Activated gamma-delta T cell (primary cell): ENCODE measurements at places on chromosomes 4 and X.

GRCh38 chrX:18973527-18974192, 10.3 kb downstream of the PHKA2 start:
- no peak for DNase-seq

- DNase-seq: no peak
These were observed 69.7 kb downstream of the CXXC4 start for GRCh38 chr4:104424989-104425388.

GRCh38 chr4:129239088-129239487, 143.1 kb downstream of the C4orf33 start:
- no peak for DNase-seq

- DNase-seq: no peak
These were observed 27.6 kb downstream of the ANKRD17 start for GRCh38 chr4:73230865-73231517.

- no peak for DNase-seq
These were observed 319.1 kb downstream of the GPAT3 start for GRCh38 chr4:83855044-83855443.

DNA sequence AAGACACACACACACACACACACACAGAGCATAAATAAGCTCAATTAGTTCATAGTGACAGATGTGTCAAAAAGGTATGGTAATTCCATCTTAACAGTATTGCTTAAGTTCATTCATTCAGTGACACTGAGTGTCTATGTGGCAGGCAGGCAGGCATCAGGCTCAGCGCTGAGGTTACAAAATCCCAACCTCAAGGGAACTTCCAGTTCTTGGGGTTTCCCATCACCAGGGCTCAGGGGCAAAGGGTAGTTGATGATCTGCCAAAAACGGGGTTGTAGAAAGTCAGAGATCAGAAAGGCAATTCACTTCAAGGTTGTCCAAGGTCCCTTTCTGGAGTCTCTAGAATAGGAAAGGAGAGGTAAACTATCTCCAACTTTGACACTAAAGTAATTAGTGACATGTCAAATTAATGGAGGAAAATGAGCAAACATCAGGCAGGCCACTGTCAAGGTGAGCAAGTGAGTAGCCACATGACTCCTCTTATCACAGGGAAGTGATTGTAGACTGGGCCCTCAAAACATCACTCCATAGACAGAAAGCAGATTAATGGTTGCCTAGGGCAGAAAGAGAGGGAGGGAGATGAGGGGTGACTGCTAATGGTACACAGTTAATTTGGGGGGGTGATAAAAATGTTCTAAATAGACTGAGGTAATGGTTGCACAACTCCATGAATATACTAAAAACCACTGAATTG, 41.8 kb downstream of the GPC4 start:
- no peak for DNase-seq

DNA sequence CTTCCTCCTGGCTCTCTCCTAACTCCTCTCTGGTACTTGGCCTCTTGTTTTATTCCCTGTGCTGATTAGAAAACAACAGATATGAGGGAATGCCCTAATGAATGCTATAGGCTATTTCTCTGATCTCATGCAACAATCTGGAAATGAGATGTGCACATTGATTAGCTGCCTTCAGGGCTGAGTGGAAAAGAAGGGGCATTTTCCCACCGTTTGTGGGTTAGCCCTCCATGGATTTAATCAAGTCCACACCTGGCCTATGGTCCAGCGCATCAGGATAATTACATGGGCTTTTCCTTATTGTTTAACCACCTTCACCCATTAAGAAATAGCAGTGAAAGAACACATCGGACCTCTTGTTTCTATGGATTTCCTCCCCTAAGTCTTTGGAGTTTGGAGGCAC, 70.0 kb downstream of the CAPN6 start:
- DNase-seq: no peak

DNA sequence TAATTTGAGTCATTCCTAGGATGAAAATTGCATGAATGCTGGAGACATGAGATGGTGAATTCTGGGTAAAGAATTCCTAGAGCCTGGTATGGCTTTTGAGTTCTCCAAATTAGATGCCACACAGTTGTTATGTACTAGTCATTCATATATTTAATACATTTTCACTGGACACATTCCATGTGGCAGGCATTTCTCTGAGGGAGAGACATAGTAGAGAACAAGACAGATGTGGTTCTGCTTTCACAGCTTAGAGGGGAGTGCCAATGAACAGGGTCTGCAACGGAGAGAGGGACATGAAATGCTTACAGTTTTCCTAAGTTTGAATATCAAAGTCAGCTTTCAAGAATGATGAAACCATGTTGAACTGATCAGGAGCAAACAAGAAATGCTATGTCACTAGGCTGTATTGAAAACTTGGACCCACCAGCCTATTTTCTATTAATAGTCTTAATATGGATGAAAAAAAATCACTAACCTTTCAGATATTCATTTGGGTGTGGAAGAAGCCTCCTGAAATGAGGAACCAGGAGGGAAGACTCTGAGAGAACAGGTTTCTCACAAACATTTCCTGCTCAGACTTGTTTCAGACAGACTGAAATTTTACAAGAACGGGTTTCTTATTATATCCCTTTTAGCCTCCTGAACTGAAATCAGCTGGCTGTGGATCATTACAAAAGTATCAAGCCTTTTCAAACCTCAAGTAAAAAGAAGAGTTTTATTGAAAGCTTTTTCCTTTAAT, 276.0 kb upstream of the TET2 start:
- DNase-seq: no peak

DNA sequence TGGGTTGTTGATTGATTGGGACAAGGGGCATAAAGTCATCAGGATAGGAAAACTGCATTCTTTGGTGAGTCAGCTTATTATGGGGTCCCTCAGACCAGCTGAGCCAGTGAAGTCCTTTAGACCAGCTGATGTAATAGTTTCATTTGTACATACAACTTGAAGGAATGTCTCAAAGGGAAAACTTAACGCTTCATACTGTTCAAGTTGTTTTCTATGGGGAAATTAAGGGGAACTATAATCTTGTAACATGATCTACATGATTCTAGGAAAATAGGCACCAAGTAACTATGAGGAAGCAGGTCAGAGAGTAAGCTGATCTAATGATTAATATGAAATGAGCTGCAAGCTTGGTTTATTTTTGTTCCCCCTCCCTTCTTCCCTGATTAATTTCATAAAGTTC, 175.1 kb upstream of the GRID2 start:
- no peak for DNase-seq

- no peak for DNase-seq
These were observed 3.2 kb upstream of the PCDH19 start for GRCh38 chrX:100413229-100413628.

DNA sequence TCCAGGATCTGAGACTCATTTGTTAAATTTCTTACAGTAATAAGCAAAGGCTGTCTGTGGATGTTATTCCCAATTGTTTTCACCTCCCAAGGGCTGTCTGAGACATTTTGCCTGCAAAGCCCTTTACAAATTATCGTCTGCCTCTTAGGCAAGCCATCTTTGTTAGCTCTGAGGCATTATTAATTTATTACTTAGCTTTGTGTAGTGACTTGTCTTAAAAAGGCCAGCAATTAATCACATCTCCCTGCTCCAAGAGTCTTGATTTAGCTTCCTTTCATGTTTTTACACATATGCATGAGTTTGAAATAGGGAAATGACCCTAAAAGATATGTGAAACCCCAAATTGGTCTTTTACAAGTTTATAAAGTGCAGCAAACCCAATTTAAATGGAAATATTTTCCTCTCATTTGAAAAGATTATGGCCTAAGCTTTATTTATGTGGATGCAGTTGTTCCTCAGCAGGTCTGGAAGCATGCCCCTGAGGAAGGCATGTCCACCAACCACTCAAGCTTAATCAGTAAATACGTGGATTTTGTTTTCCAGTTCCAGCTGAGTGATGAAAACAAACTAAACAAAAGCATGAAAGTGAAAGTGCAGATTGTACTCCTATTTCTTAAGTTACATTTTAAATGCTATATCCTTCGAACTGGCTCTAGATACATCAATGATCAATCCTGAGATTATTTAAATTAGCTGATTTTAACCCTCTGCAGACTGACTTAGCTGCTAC, 173.6 kb upstream of the LNX1 start:
- DNase-seq: no peak

GRCh38 chr4:139975830-139976272, 178.1 kb downstream of the MAML3 start:
- no peak for DNase-seq

GRCh38 chr4:173301518-173302201, 32.5 kb downstream of the HMGB2 start:
- no peak for DNase-seq

- DNase-seq: no peak
These were observed 95.8 kb downstream of the DHX15 start for GRCh38 chr4:24488399-24489164.

- no peak for DNase-seq
These were observed 166.8 kb downstream of the BMPR1B start for GRCh38 chr4:94924566-94924965.

- DNase-seq: no peak
These were observed 11.5 kb downstream of the SH3RF1 start for GRCh38 chr4:169259271-169259670.

DNA sequence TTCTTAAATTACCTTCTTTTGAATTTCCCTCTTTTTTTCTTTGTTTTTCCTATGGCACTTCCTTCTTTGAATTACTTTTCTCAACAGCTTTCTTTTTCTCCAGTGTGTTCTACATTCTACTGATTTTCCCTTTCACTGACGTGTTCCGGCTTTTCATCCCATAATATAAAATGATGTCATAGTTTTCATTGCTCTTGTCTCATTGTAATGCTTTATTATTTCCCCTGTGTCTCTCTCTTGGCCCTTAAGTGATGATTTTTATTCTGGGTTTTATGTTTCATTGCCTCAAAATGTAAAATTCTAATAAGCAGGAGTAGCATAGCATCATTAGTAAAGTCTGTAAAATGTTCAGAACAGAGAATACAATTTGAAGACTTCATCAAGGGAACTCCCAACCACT, 299.3 kb downstream of the KCTD8 start:
- no peak for DNase-seq

DNA sequence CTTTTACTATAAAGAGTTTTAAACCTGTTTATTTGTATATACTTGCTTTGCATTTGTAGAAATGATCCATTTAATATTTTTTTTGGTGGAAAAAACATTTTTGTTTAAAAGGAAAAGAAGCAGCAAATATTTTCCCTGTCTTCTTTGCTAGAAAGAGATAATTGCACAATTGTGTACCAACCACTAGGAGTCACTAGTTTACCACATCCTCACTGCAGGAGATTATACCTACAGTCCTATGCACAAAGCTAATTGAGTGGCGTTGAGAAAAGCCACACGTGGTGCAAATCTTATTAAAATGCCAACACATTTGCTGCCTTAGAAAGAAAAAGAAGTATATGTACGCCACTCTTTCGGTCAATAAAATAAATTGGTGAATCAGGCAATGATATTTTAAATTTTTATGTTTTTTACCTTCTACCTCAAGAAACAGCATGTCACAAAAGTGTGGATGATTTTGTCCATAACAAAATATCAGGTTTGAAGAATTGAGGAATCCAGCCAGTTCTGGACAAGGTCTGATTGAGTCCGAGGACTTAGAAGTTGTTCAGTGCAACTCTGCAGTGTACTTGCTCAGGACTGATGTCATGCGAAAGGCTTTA, 102.9 kb downstream of the GRXCR1 start:
- no peak for DNase-seq

DNA sequence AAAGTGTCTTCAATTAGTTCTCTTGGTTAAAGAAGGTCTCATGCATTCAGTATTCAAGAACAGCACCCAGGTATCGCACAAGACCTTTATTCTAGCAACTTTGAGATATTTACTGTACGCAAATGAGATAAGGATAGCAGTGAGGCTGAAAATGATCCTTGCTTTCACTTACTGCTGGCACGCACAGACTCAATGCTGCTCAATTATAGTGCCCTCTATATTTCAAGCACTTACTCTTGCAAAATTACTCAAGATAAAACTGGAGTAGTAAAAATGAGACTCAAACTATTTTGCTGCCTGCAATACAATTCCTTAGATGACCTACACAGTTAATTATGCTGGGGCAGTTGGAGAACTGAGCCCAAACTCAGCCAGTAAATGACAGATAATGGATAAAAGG, 60.9 kb downstream of the ADGRA3 start:
- DNase-seq: no peak

DNA sequence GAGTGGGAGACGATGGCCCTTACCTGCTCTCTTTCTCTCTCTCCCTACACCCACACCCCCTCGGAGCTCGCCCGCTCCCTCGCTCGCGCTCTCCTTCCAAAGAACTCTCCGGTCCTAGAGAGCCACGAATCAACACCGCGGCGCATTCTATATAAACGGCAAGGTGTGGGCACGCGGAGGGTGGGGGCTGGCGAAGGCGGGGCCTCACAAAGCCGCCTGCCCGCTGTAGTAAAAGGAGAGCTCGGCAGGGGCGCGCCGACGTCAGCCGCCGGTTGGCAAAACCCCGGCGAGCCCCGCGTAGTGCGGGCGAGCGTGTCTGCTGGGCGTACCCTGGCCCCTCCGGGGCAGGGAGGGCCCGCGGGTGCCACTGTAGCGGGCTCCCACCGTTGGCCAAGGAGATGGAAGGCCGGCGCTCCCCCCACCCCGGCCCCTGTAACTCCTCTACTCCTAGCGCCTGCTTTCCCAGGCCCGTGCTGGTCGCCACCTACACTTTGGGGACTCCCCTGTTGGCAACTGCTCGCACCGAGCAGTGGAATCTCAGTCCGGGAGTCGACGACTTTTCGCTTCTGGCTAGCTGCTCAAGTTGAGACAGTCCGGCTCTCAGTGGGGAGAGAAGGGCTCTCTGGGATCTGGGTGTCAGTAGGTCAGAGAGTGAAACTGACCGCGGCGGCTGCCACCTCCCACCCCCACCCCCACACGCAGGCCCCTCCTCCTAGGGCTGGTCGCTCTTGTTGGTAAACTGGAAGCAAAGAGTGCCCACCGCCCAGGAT, 325.5 kb upstream of the F9 start:
- DNase-seq: peak; percentile 11

DNA sequence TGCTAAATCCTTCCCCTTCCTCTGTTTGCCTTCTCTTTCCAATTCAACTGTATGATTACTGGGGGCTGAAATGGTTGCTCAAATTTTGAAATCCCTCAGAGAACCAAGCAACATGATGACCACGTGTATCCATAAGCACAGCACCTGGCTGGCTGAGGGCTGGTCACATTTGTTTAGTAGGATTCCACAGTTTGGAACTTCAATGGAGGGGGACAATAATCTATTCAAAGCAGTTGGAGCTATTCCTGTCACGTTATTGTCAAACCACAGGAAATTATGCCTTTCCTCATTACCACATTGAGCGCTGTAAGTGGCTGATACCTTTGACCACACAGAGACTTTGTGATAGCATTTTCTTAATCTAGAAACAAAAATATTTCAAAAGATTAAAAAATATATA, 7.0 kb downstream of the TMSB4X start:
- no peak for DNase-seq

DNA sequence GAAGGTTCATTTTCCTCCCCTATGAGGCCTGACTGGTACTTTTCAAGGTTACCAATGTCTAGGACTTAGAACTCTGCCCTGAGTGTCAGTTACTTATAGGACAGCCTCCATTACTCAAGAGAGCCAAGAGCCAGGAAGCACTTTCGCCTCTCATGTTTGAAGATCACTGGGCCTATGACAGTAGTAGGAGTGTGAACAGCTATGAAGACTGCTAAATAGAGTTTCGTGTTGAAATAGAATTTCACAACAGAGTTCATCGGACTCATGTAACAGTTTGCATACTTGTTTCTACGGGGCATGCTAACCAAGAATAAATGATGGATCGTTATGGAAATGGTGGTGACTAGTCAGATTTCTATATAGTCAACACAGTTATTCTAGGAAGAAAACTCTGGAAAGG, 97.8 kb upstream of the GPC4 start:
- no peak for DNase-seq

- no peak for DNase-seq
These were observed 136.4 kb downstream of the REPS2 start for GRCh38 chrX:17082831-17083230.

- no peak for DNase-seq
These were observed 46.9 kb upstream of the HSD17B10 start for GRCh38 chrX:53481093-53481492.
